ENCODE measurements at places on chromosomes 11 and 22.

GRCh38 chr11:26011474-26011873 lies 320.5 kb upstream of the ANO3 start:
- no peak for DNase-seq

- DNase-seq: peak; percentile 41
Measured at GRCh38 chr11:132126973-132127899, 756.8 kb downstream of the NTM start.

GRCh38 chr22:47835726-47836125 lies 1073.3 kb downstream of the TBC1D22A start:
- DNase-seq: no peak

GRCh38 chr11:103228807-103229206 lies 119.6 kb downstream of the DYNC2H1 start:
- no peak for DNase-seq

- no peak for DNase-seq
Measured at GRCh38 chr11:113048820-113049768, 87.9 kb downstream of the NCAM1 start.

DNA sequence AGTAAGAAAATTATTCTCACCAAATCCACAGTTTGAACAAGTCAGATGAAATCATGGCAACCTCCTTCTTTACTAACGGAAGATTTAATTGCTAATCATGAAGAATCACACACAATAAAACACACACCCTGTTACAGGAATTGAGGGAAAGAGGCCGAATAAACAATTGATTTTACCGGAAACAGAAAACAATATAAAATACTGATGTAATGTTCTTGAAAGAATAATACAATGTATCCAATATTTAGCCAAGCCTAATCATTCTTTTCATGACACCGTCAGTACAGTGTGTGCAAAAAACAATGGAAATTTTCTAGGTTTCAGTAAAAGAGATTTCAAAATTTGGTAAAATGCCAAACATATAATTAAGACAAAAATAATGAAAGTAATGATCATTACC lies 23.4 kb downstream of the ASRGL1 start:
- DNase-seq: no peak

DNA sequence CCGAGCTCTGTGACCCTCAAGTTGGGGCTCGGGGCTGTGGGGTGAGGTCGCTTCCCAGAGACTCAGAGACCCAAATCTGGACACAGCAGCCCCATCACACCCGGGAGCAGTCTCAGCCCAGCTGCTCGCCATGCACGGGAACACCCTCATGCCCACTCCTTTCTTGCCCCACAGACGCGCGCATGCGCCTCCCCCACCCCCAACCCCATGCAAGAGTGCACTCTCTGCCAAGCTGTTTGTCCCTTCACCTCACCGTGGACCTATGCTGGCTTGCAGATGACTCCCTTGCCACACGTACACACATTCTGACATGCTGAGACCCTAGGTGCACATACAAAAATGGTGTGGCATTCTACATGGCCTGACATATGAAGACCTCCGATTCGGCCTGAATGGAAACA lies 478 bp upstream of the CD248 start:
- no peak for DNase-seq

DNA sequence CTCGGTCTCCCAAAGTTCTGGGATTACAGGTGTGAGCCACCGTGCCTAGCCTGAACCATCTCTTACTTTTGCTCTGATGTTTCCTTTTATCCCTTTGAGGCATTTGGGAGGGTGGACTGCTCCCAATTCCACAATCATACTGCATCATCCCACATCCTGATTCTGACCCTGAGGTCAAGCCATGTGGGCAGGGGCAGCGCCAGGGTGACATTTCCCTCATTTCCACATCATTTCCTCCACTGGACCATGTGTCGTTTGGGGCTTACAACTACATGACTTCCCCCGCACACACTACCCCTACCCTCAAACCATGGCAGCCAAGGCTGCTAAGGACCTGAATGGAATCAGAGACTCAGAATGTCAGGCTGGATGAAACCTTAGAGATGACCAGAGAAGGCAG lies 26.4 kb upstream of the ZBTB16 start:
- DNase-seq: no peak

DNA sequence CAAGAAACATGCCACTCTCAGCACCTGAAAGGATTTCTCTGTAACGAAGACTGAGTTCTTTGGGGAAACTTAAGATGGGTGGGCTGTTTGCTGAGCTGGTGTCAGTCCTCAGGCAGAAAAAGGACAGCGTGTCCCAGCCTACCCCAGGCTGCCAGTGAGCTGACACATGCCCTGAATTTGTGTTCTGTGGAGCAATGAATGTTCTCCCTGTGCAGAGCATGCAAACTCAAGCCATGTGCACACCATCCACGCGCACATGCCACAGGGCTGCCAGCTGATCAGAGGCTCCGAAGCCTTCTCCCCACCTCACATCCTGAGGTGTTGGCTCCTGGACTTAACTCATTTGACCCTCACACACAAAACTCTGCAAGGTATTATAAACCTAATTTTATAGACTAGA lies 104.9 kb downstream of the KCNC1 start:
- DNase-seq: no peak

GRCh38 chr22:35547987-35548721 lies 7.5 kb downstream of the RASD2 start:
- DNase-seq: no peak

GRCh38 chr22:26281941-26282340 lies 112.7 kb downstream of the SEZ6L start:
- DNase-seq: no peak

- DNase-seq: peak; percentile 71
Measured at GRCh38 chr11:6357222-6357621, 33.1 kb upstream of the SMPD1 start.

DNA sequence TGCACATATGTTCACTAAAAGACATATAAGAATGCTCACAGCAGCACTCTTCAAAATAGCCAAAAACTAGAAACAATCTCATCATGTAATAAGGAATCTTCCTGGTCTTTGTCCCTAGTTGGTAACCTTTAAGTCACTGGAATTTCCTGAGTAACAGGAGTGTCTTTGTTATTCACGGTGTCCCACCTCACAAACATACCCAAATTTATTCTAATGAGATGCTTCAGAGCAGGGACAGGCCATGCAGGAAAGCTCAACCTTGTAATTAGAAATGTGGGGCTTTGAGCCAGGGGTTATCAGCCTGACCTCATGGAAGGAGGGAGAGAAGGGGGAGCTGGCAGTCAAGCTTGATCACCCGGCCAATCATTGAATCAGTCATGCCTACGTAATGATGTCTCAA lies 40.3 kb upstream of the NFRKB start:
- no peak for DNase-seq

- no peak for DNase-seq
Measured at GRCh38 chr11:1496091-1496760, 9.6 kb upstream of the MOB2 start.

- no peak for DNase-seq
Measured at GRCh38 chr22:23743303-23743705, 7.6 kb downstream of the ZNF70 start.

- DNase-seq: no peak
Measured at GRCh38 chr11:36239636-36240035, 49.6 kb downstream of the COMMD9 start.

GRCh38 chr22:19855504-19856409 lies 1.1 kb upstream of the GNB1L start:
- no peak for DNase-seq
